ENCODE measurements at places on chromosomes 6 and 20.

- H3K4me3 ChIP-seq = no peak overlapping the region
- peak overlapping the region; percentile 9 for H3K27ac ChIP-seq
- no peak for DNase-seq
- H3K27me3 ChIP-seq = no peaks in the 10 kb centered on the region
Observed at GRCh38 chr20:54067606-54068174, 2.7 kb downstream of the BCAS1 start.

DNA sequence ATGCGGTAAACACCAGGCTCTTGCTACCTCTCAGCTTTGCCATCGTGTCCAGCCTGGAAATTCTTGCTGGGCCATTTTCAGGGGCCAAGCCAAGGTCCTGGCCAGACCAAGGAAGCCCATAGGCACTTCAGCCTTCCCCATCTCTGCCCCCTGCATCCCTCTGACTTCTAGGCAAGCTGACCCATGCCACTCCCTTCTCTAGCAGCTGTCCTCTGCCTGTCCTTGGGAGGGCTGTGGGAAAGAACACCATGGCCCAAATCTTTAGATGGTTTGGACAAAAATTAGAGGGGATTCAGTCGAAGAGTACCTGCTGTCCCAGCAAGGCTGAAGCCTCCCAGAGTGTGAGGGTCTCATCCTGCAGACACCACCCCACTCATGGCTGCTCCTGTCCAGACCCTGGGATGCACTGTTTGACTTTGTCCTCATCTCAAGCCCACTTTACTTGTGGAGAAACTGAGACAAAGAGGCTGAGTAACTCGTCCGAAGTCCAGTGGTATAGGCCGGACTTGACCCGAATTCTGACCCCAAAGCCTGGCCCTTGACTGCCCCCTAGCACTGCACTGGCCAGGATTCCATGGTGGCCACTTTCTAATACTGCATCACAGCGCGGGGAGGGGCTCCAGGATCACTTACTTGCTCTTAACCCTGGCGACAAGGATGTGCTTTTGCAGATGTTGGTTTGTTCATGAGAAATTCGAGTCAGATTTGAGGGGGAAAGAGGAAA lies 22.4 kb upstream of the STX16 start:
- no peak overlapping the region for H3K4me3 ChIP-seq
- H3K36me3 ChIP-seq = no peaks in the 10 kb centered on the region
- H3K27me3 ChIP-seq = no peaks in the 10 kb centered on the region
- H3K4me1 ChIP-seq = peaks cover 26% of the 10 kb centered on the region
- no peak for DNase-seq

DNA sequence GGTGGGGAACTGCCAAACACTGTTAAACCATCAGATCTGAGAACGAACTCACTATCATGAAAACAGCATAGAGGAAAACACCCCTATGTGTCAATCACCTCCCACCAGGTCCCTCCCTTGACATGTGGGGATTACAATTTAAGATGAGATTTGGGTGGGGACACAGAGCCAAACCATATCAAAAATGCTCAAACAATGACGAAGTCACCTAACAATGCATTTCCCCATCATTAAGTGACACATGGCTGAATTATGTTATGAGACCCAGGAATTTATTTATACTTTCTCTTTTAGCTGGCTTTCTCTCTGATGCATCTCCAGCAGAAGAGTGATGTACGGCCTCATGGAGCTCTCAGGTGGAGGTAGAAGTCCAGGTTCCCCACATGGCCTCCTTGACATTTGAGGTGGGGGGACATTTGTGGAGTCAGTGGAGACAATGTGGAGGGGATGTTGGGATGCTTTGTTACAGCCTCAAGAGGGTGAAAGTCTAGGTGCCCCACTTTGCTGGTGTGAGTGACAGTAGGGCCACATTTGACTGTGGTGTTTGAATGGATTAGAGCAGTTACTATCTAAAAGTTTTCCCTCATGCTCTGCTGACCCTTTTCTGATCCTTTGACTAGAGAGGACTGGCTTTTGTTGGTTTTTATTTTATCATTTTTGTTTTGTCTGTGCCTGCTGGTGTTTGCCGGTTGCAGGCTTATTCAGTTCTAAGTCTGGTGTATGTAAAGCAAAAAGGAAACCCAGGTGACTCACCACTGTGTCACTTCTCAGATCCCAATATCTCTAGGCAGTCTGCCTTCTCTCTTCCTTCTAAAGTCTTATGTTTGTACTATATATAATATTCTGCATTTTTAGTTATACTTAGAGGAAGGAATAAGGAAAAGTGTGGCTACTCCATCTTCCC lies 18.5 kb upstream of the DCBLD1 start:
- H3K27ac ChIP-seq = peak overlapping the region; percentile 57
- peaks cover 2% of the 10 kb centered on the region for H3K4me1 ChIP-seq
- DNase-seq = peak; percentile 76
- H3K36me3 ChIP-seq = no peaks in the 10 kb centered on the region

- DNase-seq = no peak
- no peaks in the 10 kb centered on the region for H3K27me3 ChIP-seq
- no peak overlapping the region for H3K27ac ChIP-seq
- no peak overlapping the region for H3K4me3 ChIP-seq
- no peaks in the 10 kb centered on the region for H3K36me3 ChIP-seq
- H3K4me1 ChIP-seq = no peaks in the 10 kb centered on the region
Observed at GRCh38 chr20:20788308-20788707, 75.9 kb upstream of the RALGAPA2 start.

GRCh38 chr6:45423111-45423823 lies 45.5 kb upstream of the SUPT3H start:
- H3K27me3 ChIP-seq = no peaks in the 10 kb centered on the region
- DNase-seq = peak; percentile 43
- H3K27ac ChIP-seq = peak overlapping the region; percentile 88
- H3K4me3 ChIP-seq = peak overlapping the region; percentile 93
- H3K36me3 ChIP-seq = no peaks in the 10 kb centered on the region

DNA sequence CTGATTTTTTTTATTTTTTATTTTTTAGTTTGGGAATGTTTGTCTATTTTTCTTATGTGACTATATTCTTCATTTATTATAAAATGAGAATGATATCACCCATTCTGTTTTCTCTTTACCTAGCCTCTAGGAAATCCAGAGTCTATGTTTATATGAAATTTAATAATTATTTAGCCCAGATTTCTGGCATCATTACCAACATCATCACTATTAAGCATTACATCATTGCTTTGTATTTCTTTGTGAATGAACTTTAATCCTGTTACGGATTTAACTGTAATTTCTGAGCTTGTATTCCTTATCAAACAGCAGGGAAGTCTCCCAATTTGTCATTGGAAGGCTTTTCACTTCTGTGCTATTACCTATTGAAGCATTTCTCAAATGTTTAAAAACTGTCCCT lies 72.7 kb upstream of the NOX3 start:
- H3K4me1 ChIP-seq = peaks cover 1% of the 10 kb centered on the region
- H3K27me3 ChIP-seq = no peaks in the 10 kb centered on the region
- H3K27ac ChIP-seq = no peak overlapping the region
- peak; percentile 15 for DNase-seq

GRCh38 chr20:35347011-35347410 lies 54.8 kb upstream of the FAM83C start:
- H3K4me3 ChIP-seq = no peak overlapping the region
- no peak for DNase-seq
- peaks cover 10% of the 10 kb centered on the region for H3K4me1 ChIP-seq
- H3K36me3 ChIP-seq = peaks cover 27% of the 10 kb centered on the region
- H3K27me3 ChIP-seq = no peaks in the 10 kb centered on the region

- H3K4me1 ChIP-seq = peaks cover 4% of the 10 kb centered on the region
- H3K4me3 ChIP-seq = no peak overlapping the region
- H3K36me3 ChIP-seq = no peaks in the 10 kb centered on the region
Observed at GRCh38 chr6:163645560-163645959, 231.0 kb downstream of the QKI start.

DNA sequence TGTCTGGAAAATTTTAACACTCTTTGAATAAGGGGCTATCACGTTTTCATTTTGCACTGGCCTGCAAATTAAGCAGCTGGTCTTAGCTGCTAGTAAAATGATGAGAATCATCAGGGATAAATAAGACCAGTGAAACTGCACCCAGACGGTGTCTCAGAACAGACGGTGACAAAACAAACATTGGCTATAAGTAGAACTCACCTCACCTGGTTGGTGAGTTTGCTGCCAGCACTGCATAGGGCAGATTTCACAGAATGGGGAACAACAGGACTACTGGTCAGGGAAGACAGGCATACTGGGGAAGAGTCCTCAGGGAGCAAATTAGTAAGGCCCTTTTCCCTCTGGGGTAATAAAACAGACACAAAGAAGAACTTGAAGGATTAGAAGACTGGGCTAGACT lies 175.9 kb upstream of the CITED2 start:
- H3K4me1 ChIP-seq = peaks cover 1% of the 10 kb centered on the region
- no peak overlapping the region for H3K4me3 ChIP-seq
- no peaks in the 10 kb centered on the region for H3K36me3 ChIP-seq
- H3K27ac ChIP-seq = no peak overlapping the region
- DNase-seq = no peak
